SK-N-SH treated with all-trans-retinoic acid at 6 μM for 48 hours (cell line): ENCODE measurements at places on chromosomes 7 and 10.
A peak's percentile ranks its signal among the peaks of the same experiment; 100 is the strongest.

GRCh38 chr7:85392789-85393188 lies 205.9 kb upstream of the SEMA3D start:
- ATAC-seq: no peak

- ATAC-seq: no peak
Observed at GRCh38 chr10:2048337-2048973, 311.1 kb upstream of the ADARB2 start.

DNA sequence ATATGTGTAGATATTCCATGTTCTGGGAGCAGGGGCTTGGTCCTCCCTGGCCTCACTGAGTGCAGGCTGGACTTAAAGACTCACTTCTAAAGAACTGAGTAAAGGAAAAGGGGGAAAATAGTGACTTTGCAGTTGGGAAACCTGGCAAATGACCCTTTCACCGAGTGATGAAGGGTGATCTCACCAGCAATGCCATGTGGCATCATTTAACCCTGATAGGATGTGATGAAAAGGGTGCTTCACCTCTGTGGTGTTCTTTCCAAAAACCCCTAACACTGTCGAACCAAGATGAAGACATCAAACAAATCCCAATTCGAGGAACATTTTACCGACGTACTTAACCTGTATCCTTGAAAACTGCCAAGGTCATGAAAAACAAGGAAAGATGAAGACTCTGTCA lies 71.9 kb downstream of the AOAH start:
- ATAC-seq: no peak

DNA sequence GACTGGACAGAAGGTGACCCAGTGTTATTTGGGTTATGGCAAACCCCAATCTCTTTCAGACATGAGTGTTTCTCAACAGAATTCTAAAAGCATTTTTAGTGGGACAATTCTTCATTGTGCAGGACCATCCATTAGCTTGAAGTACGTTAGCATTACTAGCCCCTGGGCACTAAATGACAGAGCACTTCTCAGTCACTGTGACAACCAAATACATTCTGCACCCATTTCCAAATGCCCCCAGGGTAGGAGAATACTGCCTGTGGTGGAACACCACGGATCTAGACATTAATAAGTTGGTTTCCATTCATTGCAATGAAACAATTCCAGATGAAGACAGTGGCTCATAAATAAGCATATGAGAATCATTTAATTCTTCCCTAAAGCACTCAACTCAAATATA lies 102.4 kb upstream of the FRMD4A start:
- no peak for ATAC-seq

DNA sequence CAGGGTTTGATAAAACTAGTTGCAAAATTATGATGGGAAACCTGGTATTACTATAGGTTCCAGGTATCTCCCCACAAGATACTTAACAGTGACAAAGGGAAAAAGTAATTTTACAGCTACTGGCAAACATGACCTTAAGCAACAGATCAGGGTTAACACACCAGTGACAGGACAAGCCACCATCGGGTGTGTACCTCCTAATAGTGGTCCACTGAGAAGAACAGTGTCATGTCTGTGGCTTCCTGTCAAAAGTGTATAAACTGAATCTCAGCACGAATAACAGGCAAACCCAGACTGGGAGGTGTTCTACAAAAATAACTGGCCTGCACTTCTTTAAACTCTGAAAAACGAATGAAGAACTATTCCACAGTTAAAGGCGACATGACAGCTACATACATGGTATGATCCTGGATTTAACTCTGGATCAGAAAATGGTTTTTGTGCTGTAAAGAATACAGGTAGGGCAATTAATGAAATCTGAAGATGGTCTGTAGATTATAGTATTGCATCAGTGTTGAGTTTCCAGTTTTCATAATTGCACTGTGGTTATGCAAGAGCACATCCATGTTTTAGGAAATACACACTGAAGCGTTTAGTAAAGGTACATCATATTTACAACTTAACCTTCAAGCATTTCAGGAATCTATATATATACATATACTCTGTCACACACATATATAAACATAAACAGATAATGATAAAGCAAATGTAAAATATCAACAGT lies 32.0 kb upstream of the ARMS2 start:
- no peak for ATAC-seq

DNA sequence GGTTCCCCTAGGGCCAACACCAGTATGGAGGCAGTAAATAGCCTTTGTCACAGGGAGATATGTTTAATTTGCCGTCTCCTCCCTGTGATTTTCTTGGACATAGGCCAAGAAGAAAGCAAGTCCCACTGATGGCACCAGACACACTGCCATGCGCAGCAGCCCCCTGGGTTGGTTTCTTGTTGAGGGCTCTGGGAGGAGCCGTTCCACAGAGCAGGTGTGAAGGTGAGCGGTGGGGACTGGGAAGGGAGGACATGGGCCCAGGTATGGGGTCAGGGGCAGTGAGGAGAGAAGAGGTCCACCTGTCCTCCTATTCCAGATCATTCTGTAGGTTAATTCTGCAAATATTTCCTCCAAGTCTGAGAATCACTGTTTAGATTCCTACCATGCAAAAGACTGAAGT lies 376.1 kb downstream of the PLXNA4 start:
- no peak for ATAC-seq

- no peak for ATAC-seq
Observed at GRCh38 chr10:6394084-6394483, 186.0 kb downstream of the PRKCQ start.

GRCh38 chr7:116557066-116557585 lies 32.3 kb downstream of the CAV1 start:
- ATAC-seq: no peak

GRCh38 chr7:155289107-155289506 lies 8.6 kb upstream of the INSIG1 start:
- ATAC-seq: no peak

GRCh38 chr7:23277359-23277989 lies 21.7 kb upstream of the MALSU1 start:
- ATAC-seq: peak; percentile 76

DNA sequence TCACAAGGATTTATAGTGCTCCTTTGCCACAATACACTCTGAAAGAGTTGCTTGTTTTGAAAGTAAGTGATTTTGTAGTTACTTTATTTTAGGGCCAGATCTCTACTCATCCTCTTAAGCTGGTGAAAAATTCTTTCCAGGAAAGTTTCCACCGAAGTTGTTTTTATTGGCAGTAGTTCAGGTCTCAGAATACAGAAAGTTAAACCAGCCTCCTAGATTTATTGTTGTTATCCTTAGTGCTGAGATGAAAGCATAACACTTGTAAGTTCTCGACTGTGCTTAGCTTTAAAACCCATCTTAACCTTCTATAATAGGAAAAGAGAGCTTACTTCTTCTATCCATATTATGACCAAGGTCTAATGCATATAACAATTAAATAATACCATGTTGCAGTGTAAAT lies 5.5 kb downstream of the AP3M1 start:
- peak; percentile 84 for ATAC-seq
